Activated CD4-positive, alpha-beta T cell treated with anti-CD3 and anti-CD28 coated beads for 1 hour (primary cell): ENCODE measurements at places on chromosomes 5 and 9.

DNA sequence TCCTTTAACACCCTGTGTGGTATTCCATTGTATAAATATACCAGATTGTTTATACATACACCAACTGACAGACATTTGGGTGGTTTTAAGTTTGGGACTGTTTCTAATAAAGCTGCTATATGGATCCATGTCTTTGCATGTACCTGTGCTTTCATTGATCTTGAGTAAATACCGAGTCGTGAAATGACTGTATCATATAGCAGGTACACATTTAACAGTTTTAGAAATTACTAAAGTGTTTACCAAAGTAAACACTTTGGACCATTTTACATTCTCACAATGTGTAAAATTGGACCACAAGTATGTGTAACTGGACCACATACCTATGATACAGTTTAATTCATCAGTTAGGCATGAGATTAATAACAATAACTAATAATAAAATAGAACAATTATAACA, 175.2 kb downstream of the FBXL17 start:
- no peak for DNase-seq

DNA sequence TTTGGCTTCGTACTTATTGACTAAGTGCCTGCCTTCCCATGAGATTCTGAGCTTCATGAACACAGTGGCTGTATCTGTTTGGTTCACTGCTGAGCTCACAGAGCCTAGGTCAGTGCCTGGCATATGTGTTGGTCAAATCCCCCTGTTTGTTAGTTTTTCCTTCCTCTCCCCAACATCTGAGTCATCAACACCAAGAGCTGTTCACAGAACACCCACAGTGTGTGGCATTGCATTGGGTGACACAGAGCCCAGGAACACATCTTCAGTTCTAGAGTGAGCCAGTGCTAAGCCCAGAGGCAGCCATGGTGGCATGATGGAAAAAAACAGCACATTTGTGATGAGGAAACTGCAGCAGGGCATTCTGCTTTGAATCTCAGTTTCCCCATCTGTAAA, 294.6 kb downstream of the SEC61B start:
- no peak for DNase-seq

DNA sequence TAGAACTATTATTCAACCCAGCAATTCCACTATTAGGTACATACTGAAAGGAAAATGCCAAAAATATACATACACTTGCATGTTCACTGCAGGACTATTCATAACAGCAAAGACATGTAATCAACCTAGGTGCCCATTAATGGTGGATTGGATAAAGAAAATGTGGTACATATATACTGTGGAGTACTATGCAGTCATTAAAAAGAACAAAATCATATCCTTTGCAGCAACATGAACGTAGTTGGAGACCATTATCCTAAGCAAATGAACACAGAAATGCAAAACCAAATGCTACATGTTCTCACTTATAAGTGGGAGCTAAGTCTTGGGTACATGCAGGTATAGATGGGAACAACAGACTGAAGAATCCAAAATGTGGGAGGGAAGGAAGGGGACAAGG, 67.7 kb downstream of the ELOVL7 start:
- DNase-seq: no peak

GRCh38 chr5:50406877-50407276, 34.2 kb downstream of the EMB start:
- no peak for DNase-seq

- DNase-seq: no peak
Measured at GRCh38 chr5:4977416-4978110, 162.6 kb upstream of the ADAMTS16 start.

DNA sequence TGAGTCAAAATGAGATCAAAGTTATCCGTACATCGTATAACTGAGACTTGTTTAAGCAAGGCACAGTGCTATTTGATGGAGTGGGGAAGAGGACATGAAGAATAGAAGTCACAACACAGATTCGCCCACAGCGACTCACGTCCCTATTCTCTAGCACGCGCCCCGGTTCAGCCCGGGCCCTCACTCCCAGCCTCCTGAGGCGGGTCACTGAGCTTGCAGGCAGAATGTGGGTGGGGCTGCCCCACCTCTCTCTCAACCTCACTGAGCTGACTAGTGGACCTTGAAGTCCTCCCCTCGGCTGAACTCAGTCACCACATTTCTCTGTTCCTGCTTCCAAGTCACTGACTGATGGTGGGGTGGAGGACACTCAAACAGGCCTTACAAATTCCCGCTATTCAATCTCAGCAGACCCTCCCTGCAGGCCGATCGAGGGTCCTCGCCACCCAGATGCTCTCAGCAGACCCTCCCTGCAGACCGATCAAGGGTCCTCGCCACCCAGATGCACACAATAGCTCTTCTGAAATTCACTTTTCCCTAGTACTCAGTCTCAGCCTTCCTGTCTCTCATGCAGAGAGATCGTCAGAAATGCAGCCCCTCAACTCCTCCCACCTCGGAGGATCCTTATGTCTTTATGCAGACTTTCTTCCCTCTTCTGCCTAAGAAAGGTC, 12.9 kb downstream of the GLDC start:
- no peak for DNase-seq

- no peak for DNase-seq
Measured at GRCh38 chr5:36236801-36237200, 4.9 kb downstream of the NADK2 start.

GRCh38 chr5:13331585-13331984, 612.9 kb downstream of the DNAH5 start:
- DNase-seq: no peak

DNA sequence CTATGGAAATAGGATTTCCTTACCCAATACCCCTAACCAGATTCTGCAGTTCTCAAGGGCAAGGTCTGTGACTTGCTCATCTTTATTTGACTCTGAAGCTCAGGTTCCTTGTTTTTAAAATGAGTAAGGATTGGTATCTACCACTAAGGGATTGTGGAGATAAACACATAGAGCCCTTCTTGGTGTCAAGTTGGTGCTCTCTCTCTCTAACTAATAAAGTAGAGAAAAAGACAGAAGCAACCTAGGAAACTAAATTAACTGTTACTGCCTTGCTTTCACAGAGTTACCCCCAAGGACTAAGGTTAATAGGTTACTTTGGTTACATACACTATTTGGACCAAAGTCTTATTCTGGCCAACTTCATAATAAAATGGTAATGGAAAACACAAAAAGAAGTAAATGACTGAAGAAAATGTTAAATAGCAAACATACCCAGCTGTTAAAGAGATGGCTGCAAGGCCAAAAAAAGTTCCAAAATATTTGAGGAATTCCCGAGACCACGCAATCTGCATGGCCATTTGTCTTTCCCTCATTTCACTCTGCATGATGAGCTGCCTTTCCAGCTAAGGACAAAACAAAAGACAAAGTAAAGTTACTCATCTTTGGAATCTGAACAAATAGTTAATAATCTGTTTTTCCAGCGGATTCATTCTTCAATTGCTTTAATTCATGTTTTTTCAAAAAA, 21.8 kb upstream of the RLN1 start:
- no peak for DNase-seq
